ENCODE measurements at places on chromosomes 6 and 20.

- DNase-seq, result no peak
These were observed 299.4 kb upstream of the SOX4 start for GRCh38 chr6:21294144-21294543.

- no peak for DNase-seq
These were observed 316.3 kb downstream of the ARHGAP18 start for GRCh38 chr6:129393654-129394053.

- no peak for DNase-seq
These were observed 86.2 kb upstream of the CCDC167 start for GRCh38 chr6:37585937-37586336.

DNA sequence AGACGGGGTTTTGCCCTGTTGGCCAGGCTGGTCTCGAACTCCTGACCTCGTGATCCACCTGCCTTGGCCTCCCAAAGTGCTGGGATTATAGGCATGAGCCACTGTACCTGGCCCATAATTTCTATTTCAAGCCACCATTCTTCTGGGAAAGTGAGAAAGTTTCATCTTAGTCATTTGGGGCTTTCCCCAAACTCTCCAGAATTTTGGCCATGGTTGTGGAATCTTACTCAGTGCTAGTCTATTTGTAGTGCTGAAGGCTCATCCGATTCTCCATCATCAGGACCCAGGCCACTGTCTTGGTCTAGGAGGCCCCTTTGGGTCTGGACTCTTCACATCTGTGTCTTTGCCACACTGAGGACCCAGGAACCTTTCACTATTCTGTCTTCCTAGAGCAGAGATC is 164.9 kb downstream of the EYA2 start:
- DNase-seq, result no peak

DNA sequence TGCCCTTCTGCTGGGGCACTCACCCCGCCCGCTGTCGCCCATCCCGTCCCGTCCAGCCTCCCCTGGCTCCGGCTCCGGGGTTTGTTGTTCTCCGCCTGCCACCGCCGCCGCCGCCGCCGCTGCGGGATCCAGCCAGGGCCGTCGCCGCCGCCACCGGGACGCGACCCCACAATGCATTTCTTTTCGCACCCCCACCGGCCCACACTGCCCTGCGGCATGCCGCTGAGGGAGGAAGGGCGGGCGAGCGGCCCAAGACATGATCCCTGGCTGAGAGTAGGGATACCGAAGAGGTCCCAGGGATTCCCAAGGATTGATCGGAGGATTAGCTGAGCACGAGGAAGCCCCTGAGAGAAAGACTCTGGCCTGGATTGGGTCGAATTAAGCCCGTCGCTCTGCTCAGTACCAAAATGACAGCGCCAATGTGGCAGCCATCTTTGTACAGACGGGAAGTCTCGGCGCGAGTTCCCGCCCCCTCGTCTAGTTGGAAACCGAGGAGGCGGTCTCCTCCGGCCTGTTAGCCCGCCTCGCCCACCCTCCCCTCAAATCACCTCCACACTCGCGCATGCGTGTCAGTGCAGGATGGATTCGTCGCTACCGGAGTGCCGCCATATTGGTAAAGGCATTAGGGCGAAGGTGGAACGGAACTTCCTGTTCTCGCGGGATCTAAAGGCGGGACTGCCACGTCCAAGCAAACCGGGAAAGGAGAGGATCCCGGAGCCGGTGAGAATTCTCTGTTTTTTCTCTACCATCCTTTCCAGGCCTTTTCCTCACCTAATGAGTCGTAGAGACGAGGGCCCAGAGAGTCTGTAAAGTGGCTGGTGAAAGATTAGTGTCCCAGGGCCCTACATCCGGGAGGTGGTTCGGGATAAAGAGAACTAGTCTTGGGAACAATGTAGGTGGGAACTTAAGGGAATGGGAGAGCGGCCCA is at the start of the genes RXRB and SLC39A7:
TSS of gene RXRB (minus strand) at position 447 of the 928 bp plus-strand sequence. CDS start at position 258, 189 bp downstream.
TSS of gene SLC39A7 (plus strand) at position 649 of the 928 bp plus-strand sequence. CDS start 379 bp downstream, outside the sequence.
- DNase-seq, result peak; percentile 99

DNA sequence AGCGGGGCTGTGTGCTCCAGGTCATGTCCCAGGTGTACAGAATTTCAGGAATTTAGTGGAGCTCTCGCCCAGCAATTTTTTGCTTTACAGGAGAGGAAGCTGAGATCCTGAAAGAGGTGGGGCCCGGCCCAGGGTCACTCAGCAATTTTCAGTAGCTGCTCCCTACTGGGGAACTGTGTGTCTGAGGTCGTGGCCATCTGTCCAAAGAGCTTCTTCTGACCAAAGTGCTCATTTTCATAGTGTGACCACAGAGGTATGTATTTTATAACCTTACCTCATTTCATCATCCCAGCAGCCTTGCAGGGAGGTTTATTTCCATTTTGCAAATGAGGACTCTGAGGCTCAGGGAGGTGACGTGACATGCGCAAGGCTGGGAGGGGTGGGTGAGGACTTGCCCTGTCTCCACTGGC is 46.3 kb downstream of the FAM209B start:
- no peak for DNase-seq

DNA sequence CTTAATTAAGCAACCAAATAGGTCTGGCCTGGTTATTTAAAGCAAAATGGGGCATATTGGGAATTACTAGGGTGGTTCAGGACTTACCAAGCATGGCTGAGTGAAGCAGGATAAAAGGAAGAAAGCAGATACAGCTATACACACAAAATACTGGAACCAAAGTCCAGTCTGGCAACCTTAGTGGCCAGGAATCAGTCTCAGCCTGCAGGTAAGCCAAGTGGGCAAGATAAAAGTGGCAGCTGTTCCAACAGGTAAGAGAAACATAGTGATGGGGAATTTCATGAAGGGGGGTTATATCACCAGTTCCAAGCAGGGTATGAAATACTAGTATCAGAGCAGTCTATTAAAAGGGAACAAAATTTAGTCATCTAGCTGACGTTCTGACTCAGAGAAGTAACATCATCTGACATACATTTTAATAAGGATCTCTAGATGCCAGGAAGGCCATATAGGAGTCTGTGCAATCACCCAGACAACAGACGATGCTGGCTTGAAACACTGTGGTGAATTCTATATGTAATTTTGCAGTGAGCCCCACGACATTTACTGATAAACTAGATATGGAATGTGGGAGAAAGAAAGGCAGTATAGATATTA is 292.1 kb upstream of the HSF2 start:
- no peak for DNase-seq

DNA sequence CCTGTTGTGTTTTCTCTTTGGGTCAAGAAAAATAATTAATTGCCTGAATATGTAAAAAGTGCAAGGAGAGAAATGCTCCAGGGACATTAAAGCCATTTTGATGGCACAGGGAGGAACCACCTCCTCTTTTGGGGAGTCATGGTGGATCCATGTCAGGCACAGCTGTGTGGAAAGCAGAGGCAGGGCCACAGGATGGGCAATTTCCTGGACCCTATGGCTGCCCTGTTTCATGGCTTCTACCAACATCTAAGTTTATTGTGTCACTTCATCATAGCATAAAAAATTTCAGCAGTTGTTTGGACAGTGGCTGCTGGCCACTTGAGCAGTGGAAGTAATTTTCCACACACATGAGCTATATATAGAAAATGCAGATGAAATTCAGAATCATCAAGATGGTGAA is 238.2 kb downstream of the SYNE1 start:
- DNase-seq, result no peak

DNA sequence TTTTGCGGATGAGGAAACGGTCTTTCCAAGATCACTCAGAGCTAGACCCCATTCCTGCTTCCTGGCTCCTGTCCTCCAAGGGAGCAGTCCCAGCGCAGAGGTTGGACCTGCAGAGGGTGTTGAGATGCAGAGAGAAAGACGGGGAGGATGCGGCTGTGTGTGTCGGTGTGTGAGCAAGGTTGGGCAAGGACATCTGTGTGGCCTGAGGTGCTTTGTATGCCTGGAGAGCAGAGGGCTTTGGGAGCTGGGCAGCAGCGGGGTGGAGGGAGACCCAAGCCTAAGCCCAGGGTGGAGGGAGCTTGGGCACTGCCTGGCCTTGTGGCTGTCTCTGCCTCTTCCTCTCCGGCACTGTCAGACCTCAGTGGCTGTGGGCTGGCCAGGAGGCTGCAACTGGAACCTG is 147.4 kb upstream of the RNF24 start:
- no peak for DNase-seq

- DNase-seq, result no peak
These were observed 354.7 kb upstream of the KHDRBS2 start for GRCh38 chr6:62640749-62641148.

DNA sequence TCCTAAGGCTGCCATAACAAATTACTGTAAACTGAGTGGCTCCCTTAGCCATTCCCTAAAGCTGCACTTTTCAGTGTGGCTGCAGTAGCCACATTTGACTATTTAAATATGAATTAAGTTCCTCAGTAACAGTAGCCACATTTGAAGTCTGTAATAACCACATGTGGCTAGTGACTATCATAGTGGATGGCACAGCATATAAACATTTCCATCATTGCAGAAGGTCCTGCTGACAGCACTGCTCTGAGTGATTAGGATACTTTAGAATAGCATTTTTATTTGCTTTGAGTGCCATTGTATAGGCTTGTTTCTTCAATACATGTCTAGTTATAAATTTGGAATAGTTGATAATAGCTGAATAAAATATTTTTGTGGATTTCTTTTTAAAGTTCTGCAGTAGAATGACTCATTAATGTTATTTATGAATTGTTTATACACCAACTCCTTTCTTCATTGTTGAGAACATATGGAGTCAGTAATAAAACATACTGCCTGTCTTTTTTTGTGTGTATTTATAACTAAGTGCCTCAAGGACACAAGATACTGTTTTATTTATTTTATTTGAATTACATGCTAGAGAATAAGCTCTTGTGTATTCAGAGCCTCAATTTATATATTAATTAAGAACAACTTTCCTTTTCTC is 217.2 kb downstream of the CDKAL1 start:
- peak; percentile 48 for DNase-seq

DNA sequence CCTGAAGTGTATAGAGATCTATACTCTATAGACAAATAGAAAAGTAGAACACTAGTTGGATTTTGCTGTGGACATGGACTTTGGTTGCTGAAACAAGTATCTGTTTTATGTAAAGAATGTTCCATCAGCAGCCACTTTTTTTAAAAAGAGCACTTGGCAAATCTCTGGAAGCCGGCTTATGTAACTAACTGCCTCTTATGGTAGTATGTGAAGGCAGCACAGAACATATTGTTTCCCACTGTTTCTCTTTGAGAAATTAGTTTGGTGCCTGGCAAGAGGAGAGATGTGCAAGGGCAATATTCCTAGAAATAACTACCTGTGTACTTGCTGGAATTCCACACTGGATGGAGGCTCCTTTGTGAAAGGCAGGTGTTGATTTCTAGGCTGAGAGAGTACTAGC is 242.3 kb upstream of the PREP start:
- peak; percentile 3 for DNase-seq

- DNase-seq, result peak; percentile 59
These were observed 120.7 kb downstream of the ZFAND3 start for GRCh38 chr6:37940074-37940847.

GRCh38 chr20:31496761-31497295 is 17.4 kb upstream of the HM13 start:
- no peak for DNase-seq

GRCh38 chr6:118639054-118639964 is 12.1 kb downstream of the CEP85L start:
- no peak for DNase-seq

GRCh38 chr6:140156131-140156530 is 781.7 kb upstream of the CITED2 start:
- peak; percentile 42 for DNase-seq

Data from fibroblast of skin of abdomen (primary cell).